Left renal cortex interstitium (tissue), 4 donors: ENCODE measurements at places on chromosomes 1 and 21. TPM values are rescaled to one million over a fixed set of nuclear protein-coding genes. Genes with fewer than 3 reads are reported as not detected.

The BTBD8 gene
- 5.2 TPM for polyA plus RNA-seq

The DNAJB4 gene
- 29.9 TPM for polyA plus RNA-seq

- DNase-seq = no peak
These were observed 198.9 kb upstream of the CACYBP start for GRCh38 chr1:174800876-174801275.

DNA sequence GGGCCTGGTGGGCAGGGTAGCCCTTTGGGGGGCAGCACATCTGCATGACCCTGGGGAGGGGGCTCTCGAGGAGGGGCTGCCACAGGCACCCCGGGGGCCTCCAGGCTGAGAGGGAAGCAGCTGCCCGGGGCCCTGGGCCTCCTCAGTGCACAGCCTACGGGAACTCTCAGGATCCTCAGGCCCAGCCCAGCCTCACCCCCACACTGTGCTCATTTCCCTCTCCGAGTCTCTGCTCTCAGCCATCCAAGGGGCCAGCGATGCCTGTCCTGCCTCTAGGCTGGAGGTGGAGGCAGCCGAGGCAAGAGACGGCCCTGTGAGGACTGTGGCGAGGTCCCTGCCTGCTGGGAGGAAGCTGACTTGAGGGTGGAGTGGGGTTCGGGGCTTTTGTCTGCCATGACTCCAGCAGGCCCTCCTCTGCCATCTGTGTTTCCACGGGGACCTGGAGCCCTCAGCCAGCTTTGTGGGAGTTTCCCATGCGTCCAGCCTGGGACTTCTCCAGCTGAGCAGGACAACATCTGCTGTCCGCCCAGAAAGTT, 7.2 kb upstream of the PLEKHG5 start:
- no peak for DNase-seq

GRCh38 chr1:12180315-12180714, 13.5 kb downstream of the TNFRSF1B start:
- DNase-seq = no peak

DNA sequence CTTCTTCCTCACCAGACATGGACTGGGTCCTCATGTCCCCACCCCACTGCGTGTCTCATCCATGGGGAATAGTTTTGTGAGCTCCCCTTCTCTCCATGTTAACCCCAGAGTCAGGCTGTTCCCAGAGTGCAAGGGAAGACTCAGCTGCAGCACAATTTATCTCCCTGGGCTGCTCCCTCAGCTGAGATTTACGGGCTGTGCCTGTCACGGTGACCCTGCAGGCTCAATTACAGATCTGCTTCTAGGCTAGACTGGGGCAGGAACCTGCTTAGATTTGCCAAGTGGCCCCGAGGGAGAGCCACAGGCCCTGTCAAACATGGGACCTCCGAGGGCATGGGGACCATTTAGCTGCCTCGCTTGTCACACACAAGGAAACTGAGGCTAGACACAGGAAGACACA, 37.8 kb downstream of the CDCP2 start:
- no peak for DNase-seq
